AG04449 (cell line): ENCODE measurements at places on chromosomes 3 and 15.

DNA sequence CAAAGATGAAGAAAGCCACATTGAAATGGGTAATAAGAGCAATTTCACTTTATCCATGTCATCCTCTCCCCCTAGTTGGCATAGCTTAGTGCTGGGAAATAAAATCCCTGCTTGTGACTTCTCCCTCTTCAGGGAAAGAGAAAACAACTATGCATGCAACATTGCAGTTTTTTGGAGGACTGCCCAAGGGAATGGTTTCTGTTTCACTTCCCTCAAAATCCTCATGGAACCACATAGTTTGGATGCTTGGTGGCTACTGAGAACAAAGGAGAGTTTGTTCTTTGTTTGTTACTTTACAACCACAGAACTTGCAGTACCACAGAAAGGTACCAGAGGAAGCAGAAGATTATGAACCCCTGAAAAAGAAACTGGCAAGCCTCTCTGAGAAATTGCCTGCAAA, 384.6 kb upstream of the RORA start:
- no peak for DNase-seq

- DNase-seq = no peak
These were observed 32.4 kb downstream of the EDC3 start for GRCh38 chr15:74663303-74664027.

DNA sequence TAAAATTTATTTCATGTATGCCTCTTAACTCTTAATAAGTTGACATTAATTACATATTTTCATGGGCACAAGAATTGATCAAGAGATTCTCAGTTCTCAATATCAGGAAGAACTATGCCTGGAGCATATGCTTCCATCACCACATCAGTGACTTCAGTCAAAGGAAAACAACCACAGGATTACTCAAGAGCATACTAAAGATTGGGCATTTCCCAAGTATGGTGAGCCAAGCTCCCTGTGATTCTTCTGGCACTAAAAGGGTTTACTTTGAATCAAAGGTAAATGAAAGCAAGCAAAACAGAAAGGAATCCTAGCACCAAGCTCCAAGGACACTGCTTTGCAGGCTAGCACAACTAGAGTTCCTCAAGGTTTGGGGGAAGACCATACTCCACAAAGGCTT, 44.6 kb downstream of the FMN1 start:
- DNase-seq = no peak

DNA sequence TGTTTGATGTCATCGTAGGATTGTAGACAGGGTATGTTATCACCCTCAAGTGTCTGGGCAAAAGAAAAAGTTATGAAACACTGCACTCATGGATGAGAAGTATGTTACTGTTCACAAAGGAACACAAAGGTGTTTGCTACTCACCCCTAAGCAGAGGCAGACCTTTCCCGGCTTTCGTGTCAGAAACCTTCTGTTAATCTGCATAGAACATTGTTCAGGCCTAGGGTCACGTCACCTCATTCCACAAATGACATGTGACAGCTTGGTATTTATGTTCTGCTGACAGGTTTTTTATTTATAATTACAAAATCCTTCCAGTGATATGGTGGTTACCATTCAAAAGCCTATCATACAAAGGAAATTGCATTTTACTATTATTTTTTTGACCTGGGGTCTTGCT, 16.5 kb downstream of the THUMPD3 start:
- DNase-seq = no peak

GRCh38 chr15:92316586-92317295, 76.9 kb upstream of the ST8SIA2 start:
- no peak for DNase-seq

DNA sequence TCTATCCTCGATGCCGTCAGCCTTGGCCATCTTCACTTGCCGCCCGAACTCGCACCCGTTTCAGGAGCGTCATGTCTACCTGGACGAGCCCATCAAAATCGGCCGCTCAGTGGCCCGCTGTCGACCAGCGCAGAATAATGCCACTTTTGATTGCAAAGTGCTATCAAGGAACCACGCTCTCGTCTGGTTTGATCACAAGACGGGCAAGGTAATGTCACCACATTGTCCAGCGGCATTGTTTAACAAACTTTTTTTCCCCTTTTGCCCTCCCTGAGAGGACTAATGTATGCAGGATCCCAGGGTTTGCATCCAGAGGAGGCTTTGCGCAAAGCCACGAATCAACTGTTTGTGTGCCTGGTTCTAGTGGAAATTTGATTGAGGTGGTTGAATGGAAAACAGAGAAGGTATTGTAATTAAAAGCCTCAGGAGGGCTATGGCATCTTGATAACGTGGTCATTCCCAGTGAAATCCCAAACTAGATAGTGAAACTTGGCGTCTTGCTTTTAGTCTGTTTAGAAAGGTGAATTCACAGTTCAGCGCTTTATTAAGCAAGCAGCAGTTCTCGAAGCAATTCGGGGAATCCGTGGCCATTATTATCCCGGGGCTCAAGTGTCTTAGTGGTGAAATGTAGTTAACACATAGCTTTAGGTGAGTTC, 1.7 kb downstream of the SLMAP start:
- DNase-seq = no peak
